ENCODE measurements at places on chromosomes 16 and 17.

DNA sequence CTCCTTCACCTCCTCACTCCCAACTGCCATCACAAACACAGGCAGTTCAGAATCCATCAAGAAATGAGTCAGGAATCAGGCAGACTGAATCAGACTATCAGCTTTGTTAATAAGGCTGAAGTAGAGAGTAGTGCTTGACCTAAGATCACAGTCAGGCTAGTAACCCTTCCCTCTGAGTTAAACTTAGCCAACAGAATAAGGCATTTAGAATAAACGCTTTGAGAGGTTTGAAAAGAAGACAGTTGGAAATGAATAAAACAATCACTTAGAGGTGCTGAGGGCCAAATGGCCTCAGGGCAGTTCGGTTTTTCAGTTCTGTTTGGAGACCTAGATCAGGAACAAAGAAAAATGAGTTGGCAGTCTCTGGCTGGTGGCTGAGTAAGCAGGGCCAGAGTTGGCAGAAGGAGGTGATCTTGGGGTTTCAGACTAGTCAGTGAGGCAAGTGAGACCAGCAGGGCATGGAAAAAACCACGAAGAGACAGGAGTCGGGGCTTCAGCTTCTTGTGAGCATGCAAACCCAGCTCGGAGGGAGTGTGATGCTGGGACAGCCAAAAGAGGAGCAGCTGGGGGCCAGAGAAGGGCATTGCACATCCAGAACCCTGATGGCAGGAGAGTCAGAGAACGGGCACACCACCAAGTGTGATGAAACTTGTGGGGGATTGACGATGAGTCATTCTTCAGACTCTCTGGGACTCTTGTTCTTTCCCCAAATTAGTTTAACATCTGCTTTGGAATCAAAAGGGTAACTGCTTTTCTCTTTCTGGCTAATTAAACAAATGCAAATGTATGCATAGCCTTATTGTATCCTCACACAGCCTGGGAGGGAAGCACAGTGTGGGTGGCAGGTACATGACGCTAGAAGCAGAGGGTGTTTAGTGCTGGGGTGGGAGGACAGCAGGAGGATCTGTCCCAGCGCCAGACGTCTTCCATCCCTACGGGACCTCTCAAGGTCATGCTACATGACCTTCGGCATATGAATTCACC, 54.8 kb downstream of the SPECC1 start:
- no peak for DNase-seq

GRCh38 chr16:67702130-67702529, 17.0 kb downstream of the GFOD2 start:
- DNase-seq: no peak

DNA sequence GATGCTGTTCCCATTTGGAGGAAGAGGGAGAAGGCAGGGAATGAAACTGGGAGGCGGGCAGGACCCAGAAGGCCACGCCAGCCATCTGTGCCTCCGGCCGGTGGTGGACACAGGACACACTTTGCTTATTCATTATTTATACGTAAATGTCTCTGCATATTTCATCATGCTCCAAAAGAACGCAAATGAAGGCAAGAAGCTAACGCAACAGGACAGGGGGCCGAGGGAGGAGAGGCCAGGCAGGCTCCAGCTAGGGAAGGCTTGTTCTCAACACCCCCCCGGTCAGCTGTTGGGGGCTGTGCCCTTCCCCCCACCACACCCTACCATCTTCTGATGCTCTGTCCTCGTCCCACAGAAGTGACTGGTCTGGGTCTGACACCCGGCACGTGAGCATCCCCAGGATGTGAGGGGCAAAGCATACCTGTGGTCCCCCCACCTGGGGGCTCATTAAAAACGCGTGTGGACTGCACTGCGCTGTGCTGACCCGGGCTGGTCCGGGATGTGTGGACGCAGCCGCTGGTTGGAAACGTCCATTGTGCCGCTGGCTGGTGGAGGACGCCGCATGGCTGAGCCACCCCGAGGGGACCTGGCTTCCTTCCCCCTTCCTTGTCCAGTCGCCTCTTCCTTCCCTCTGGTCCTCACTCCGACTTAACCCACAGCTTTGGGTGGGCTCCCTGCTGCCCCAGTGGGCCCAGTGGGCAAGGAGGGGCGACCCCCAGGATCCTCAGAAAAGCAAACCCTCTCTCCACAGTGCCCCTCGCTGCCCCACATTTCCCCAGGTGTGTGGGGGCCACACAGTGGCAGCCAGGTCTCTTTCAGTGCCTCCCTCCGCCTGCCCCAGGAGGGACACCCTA, 46.4 kb upstream of the ENPP7 start:
- no peak for DNase-seq

GRCh38 chr17:68794636-68795434, 160.4 kb downstream of the ABCA8 start:
- no peak for DNase-seq

DNA sequence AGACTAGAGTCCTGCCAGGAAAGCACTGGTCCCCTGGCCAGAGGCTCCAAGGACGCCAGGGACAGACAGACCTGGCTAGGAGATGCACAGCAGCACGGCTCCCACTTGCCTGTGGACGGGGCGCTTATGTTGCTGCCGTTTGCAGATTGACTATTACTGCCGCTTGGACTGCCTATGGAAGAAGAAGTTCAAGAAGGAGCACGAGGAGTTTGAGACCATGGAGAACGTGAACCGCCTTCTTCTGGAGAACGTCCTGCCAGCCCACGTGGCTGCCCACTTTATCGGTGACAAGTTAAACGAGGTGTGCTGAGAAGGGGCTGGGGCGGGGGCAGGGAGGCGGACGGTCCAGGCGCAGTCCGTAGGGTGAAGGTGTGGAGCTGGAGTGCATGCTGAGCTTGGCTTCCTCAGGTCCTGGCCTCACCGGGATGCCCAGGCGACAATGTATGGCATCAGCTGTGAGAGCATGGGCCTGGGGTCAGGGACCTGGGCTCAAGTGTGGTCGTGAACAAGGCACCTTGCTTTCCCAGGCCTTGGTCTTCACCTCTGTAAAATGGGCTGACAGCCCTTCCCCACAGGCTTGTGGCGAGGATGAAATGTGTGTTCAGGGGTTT, 45.6 kb downstream of the ADCY7 start:
- DNase-seq: peak; percentile 22

DNA sequence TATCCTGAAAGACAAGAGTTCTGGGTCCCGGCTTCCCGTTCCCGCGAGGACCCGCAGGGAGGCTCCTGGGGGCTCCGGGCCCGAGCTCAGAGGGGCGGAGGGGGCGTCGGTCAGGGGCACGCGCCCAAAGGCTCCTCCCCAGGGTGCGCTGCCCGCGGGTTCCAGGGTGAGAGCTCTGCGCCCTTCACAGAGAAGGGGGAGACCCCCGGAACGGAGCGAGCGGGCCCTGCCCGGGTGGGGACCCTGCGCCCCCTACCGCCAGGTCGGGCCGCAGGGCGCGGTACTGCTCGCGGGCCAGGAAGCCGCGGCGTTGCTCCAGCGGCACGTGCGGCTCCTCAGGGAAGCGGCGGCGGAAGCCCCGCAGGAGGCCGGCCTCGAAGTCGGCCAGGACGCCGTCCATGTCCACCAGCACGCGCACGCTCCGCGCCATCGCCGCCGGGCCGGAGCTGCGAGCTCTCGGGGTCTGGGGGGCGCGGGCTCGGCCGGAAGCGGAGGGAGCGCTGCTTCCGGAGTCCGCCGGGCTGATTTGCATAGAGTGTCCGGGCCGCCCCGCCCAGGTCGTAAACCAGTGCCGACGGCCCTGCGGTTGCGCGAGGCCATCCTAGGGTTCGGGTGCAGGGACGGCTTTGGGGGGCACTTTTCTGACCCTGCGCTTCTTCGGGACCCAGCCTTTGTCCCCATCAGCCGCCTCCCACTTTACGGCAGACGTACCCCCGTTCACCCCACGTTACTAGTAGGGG, at the start of gene NT5C:
NT5C (minus strand) TSS at position 465 of the 740 bp plus-strand sequence; CDS start at position 430, 35 bp downstream.
- DNase-seq: peak; percentile 96
